Stimulated activated CD4-positive, alpha-beta T cell treated with anti-CD3 and anti-CD28 coated beads, Interleukin-15, amount 100 ng/mL, for 1 hour (primary cell): ENCODE measurements at places on chromosomes 12 and 14.

DNA sequence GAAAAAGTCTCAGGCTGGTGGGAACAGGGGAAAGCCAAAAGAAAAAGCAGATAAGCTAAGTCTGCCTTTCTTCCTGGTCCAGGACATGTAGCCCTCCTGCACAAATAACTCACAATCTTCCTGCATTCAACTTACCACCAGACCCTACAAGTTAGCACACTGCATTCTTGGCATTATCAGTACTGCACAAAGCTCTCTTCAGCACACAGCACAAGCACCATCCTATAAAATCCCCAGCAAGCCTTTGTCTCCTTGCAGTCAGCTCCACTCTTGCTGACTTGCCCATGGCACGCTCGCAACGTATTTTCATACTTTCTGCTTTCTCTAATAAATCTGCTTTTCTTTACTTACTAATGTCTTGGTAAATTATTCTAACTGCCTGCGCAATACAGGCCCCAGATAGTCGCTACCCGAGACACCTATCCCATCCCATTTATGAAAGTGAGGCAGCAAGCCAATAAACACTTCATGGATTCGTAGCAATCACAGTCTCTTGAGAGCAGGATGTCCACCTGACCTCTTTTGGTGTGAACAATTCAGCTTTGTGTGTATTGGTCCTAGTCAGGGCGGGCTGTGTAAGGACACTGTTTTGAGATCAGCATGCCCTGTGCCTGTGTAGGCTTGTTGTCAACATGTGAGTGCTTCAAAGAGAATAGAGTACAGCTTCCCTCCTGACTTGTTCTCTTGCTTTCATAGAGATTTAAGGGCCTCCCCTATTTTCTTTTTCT lies 49.0 kb downstream of the TMEM117 start:
- DNase-seq: no peak

- DNase-seq: peak; percentile 42
Observed at GRCh38 chr12:131132118-131132892, 178.6 kb downstream of the ADGRD1 start.

- DNase-seq: no peak
Observed at GRCh38 chr12:21911832-21912231, 29.4 kb downstream of the ABCC9 start.

DNA sequence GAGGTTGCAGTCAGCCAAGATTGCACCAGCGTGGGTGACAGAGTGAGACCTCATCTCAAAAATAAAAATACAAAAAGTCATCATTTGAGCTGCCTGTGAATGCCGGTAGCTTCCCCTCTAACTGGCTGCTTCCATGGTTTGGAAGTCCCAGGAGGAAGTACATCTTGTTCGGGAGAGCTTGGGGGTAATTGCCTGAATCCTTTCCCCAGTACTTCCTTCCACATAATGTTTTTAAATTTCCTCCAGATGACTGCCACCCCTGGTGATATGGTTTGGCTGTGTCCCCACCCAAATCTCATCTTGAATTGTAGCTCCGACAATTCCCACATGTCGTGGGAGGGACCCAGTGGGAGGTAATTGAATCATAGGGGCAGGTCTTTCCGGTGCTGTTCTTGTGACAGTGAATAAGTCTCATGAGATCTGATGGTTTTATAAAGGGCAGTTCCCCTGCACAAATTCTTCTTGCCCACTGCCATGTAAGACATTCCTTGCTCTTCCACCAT lies 87.2 kb downstream of the SPRING1 start:
- DNase-seq: no peak

DNA sequence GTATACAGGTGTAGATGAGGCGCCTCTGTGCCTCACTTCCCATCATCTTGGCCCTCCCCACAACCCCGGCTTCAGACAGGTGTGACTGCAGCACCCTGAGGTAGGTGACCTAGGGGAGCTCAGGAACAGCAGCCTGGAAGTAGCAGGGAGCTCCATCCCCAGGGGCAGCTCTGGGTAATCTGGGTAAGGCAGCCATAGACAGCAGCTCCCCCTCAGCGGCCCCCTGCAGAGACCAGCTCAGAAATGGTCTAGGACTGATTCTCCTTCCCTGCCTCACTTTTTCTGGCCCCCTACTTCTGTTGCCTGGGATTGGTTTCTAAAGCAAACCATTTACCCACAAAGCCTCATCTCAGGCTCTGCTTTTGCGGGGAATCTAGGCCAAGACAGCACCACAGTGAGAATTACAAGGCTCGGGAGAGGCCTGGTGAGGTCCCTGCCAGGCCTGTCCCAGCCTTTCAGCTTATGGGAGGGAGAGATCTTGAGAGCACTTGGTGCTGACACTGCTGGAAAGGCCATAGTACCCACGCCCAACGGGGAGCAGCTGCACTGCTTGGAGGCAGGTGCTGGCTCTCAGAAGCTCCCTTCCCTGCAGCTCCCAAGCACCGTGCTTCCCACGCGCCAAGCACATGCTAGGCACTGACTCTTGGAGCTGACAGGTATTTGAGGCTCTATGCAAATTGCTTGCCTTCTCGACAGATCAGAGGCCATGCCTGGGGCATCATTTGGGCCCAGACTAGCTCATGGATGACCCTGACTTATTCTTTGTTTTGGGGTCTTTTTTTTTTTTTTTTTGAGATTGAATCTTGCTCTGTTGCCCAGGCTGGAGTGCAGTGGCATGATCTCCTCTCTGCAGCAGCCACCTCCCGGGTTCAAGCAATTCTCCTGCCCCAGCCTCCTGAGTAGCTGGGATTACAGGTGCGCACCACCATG lies 45.1 kb upstream of the TRAF3 start:
- DNase-seq: no peak

GRCh38 chr12:124927201-124928094 lies 13.0 kb upstream of the UBC start:
- peak; percentile 91 for DNase-seq

- DNase-seq: no peak
Observed at GRCh38 chr12:116797885-116798284, 59.8 kb downstream of the RNFT2 start.

GRCh38 chr12:77584860-77585259 lies 245.8 kb upstream of the NAV3 start:
- no peak for DNase-seq

DNA sequence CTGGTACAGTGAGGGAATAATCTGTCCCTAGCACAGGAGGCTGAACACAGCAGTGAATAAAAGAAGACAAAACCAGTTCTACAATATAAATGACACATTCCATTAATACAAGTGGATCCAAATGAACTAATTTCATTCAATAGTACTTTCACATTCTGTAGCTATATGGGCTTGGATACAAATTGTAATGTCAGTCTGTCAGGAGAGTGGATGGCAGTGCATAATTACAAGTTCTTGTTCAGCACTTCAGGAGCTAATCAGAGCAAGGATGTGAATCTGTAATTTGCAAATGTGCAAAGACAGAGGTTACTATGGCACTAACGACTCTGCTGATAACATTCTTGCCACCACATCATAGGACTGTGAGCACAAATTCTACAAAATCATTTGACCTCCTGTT lies 697.9 kb downstream of the DIO2 start:
- no peak for DNase-seq

GRCh38 chr12:57385586-57385985 lies 45.3 kb downstream of the R3HDM2 start:
- DNase-seq: no peak

GRCh38 chr14:39946807-39947206 lies 514.6 kb upstream of the FBXO33 start:
- DNase-seq: no peak

GRCh38 chr12:12837025-12837812 lies 24.1 kb downstream of the DDX47 start:
- DNase-seq: no peak

DNA sequence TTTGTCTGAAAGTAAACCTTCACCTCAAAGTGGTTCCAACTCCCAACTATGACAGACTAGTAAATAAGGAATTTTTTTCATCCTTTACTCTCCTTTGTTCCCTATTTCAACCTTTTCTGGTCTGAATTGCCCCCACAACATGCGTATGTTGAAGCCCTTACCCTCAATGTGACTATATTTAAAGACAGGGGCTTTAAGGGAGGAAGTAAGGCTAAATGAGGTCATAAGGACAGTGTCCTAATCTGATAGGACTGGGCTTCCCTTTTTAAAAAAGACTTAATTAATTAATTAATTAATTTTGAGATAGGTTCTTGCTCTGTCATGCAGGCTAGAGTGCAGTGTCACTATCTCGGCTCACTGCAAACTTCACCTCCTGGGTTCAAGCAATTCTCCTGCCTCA lies 86.3 kb downstream of the VCPKMT start:
- no peak for DNase-seq

- no peak for DNase-seq
Observed at GRCh38 chr14:77122526-77123125, 19.0 kb downstream of the ZDHHC22 start.

DNA sequence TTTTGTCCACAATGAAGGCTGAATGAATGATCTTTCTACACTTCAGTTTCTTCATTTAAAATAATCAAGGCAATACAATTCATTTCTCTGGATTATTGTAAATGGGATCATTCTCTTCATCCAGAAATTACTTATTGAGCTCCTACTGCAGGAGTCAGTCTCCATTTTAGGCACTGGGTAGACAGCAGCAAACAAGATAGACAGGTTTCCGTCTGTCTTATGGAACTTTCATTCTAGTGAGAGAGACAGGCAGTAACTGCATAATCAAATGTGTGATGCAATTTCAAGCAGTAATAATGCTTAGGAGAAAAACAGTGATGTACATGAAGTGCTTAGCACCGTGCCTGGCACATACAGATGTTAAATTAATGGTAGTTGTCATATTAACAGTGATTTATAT lies 118.9 kb downstream of the SUDS3 start:
- no peak for DNase-seq

- DNase-seq: no peak
Observed at GRCh38 chr14:54881235-54881760, 21.3 kb downstream of the GCH1 start.

- DNase-seq: no peak
Observed at GRCh38 chr12:117790948-117791347, 177.8 kb downstream of the KSR2 start.

GRCh38 chr12:90984114-90984513 lies 20.7 kb downstream of the EPYC start:
- DNase-seq: no peak

- no peak for DNase-seq
Observed at GRCh38 chr14:77141214-77142004, at the start of gene ZDHHC22. Gene ZDHHC22, minus strand, starts transcription at chr14:77141791. Its CDS starts 2,053 bp downstream, at chr14:77139738.

DNA sequence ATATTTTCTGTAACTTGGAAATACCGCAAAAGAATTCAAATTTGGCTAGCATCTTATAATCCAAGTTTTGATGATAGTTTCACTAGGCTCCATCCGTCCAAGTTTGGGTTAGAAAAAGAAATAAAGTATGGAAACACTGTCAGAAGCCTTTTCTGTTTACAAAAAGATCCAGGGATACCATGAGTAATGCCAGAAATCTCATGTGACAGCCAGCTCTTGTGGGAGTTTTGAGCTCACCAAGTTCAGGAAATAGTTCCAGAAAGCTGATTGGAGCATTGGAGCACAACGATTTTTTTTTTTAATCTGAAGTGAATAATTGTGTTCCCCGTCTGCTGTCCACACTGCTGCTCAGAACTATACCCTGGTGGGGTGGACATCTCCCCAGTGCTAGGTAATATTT lies 229.7 kb upstream of the NPAS3 start:
- no peak for DNase-seq

- no peak for DNase-seq
Observed at GRCh38 chr12:129659961-129660622, 243.7 kb downstream of the TMEM132D start.

DNA sequence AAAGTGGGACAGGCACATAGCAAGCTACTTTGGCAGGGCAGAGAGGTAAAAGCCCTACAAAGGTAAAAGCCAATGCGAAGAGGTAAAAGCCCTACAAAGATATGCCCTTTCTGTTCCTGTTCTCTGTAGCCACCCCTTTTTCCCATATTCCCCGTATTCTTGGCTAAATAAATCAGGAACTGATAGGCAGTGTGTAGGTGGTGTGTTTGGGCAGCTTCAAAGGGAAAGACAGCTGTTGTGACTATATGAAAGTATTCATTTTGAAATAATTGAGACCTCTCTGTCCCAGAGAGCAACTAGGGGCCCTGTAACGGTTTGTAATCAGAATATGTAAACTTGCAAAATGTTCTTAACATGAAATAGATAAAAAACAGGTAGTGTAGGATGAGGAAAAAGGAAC lies 11.3 kb upstream of the SLC41A2 start:
- no peak for DNase-seq

- DNase-seq: no peak
Observed at GRCh38 chr14:91444335-91445020, 26.9 kb upstream of the CCDC88C start.

GRCh38 chr14:71647086-71647784 lies 285.0 kb upstream of the RGS6 start:
- no peak for DNase-seq
